ENCODE measurements at places on chromosomes 2 and 18.

DNA sequence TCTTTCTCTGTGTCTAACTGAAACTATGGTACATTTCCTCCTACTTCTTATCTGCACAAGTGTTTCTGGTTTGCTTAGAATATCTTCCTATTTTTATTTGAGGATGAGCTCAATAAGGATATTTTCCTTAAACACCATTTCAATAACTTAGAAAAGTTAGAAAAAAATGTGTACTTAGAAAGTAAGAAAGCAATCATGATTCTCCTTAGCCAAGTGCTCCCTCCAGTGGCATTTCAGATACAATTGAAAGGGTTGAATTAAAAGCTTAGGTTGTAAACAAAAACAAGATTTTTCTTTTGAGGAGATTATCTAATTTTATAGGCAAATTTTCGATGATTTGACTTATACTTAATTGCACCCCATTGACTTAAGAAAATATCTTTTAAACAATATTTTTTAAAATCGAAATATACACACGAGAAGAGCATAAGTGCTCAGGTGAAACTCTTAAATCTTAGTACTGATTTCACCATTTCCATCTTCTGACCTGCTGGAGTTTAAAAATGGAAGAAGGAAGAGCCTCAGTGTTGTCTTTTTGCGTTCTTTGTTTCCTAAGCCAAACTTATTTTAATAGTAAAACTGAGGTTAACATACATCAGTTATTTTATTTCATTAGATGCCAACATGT lies 26.9 kb downstream of the C18orf63 start:
- DNase-seq: peak; percentile 13

DNA sequence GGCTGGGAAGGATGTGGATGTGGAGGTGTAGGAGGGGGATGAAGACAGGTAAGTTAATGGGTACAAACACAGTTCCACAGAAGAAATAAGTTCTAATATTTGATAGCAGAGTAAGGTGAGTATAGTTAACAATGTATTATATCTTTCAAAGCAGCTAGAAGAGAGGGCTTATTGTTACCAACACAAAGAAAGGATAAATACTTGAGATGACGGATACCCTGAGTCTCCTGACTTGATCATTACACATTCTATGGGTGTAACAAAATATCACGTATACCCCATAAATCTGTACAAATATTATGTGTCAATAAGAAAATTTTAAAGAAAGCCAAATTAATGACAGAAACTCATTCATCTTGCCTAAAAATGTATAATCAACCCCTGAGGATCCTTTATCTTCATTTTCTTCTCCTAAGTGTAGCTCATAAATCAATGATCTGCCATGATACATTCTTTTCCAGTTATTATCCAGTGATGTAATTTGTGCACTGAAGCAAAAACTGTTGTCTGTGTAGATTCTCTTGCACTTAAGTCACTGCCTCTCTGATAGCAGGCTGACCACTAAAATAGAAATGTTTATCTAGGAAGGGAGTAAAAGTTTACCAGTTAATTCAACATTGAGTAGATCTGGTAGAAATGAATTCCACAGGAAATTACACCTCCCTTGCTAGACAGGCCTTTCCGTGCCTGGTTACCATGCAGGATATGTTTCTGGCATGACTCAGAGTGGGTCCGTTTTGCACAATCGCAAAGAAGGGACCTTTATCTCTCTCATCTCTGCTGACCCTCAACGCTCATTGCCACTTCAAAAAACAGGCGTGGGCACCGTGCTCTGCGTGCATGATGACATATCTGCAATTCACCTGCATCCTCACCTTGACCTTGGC lies 249.7 kb upstream of the NCKAP5 start:
- no peak for DNase-seq

DNA sequence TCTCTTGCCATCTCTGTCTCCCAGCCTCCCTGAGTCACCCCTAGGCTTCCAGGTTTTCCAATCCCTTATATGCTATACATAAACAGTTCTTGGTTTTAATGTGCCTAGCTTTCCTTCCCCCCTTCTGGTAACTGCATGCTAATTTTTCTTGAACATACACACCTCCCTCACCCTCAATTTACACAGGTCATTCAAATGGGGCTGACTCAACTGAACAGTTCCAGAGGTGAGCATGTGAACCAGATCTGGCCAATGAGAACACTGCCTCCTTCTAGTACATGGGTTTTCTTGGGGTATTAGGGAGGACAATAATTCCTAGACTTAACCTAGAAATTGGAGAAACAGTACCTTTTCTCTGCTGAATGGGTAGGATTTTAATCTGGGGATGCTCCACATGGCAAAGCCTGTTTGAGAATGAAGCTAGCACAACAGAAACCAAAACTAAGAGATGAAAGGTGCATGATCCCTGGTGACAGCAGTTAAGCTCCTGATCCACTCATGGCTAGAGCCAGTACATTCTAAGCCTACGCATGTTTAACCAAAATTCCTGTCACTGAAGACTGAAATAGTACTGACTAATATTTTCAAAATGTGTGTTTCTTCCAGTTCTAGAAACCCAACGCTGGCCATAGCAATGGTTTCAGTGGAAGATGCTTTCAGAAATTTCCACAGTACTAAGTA lies 11.8 kb downstream of the SLC25A12 start:
- DNase-seq: no peak

DNA sequence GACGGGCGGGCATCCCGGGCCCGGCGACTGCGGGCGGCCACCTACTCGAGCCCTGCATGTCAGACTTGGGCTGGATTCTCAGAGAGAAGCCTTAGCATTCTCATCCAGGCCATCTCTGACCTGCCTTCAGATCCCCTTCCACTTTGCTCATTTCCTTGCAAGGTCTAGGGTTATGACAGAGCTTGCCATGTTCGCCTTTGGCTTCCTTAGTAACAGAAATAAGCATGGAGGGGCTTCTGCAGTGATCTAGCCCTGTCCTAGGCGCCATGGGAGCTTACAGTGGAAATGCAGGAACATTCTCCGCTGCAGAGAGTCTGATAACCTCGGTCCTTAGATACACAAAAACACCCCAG lies 632 bp upstream of the ACVR1 start:
- DNase-seq: no peak

- no peak for DNase-seq
Measured at GRCh38 chr2:148282201-148282600, 261.3 kb downstream of the MBD5 start.

- DNase-seq: no peak
Measured at GRCh38 chr2:218259099-218259961, 1.5 kb upstream of the GPBAR1 start.

- DNase-seq: no peak
Measured at GRCh38 chr2:158966312-158966711, 2.1 kb upstream of the TANC1 start.

DNA sequence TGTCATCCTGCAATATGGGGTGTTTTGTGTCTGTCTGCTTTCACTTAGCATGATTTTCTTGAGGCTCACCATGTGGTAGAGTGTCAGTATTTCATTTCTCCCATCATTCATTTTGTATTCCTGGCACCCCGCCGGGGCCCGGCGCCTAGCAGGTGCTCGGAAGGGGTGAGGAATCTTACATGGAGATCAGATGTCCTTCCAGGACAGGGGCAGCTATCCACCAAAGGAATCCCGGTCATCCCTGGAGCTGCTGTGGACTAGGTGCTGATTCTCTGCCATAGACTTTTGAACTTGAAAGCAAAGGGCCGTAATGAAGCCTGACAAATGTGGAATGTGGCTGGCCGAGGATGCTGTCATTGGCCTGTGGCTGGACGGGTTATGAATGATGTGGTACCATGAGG lies 2.4 kb downstream of the PRELID3A start:
- DNase-seq: no peak

DNA sequence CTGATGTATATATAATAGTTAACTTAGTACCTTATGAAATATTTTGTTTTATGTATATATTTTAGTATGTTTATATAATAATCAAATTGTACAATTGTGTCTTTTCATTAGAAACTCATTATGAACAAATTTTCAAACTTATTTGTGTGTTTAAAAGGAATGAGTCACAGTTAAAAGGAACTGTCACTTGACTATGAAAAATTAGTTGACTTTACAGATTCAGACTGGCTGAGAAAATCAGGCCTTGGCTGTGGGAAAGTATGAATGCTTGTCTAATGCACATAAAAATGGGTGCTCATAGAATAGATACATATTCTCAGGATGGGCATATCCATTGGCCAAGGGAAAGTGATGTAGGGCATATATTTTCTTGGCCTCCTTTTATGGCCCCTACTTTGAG lies 576.8 kb downstream of the SATB2 start:
- no peak for DNase-seq

DNA sequence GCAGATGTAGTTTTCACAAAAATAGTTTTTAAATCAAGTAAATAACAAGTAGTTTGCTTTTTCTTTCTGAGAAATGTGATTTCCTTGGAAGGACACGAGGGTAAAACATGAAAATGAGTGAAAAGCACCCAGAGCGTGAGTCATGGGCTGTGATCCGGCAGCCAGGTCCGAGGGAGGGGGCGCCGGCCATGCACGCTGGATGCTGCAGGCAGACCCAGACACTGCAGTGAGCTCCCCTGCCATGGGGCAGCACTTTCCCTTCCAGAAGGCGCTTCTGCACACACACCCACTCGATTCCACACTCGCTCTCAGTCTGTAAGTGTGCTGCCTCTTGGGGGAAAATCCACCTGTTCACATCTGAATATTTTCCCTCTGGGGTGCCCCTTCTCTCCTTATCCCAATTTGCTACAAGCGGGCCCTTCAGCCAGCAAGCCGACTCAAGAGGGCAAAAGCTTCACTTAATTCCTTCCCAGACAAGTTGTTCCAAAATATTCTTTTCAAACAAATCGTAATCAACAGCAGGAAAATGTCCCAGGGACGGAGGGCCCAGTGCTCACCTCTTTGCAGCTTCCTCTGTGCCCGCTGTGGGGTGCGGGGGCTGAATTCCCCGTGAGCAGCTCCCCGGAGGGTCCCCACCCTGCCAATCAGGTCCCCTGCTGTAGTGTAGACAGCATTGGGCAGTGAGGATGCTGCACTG lies 87.0 kb upstream of the ID2 start:
- no peak for DNase-seq

GRCh38 chr2:118847762-118848172 lies 319 bp upstream of the EN1 start:
- no peak for DNase-seq
